Kidney (tissue), 22 donors: ENCODE measurements at places on chromosomes 5 and 9. TPM values are rescaled to one million over a fixed set of nuclear protein-coding genes. Genes with fewer than 3 reads are reported as not detected.

The NMUR2 gene
- 0.30 TPM for polyA plus RNA-seq

The SUSD1 gene
- polyA plus RNA-seq, result 11.0 TPM

The NMRK1 gene
- polyA plus RNA-seq, result 67.8 TPM

The ADAMTSL1 gene
- 3.0 TPM for polyA plus RNA-seq

The MEIKIN gene
- not detected for polyA plus RNA-seq

The RABEPK gene
- 24.8 TPM for polyA plus RNA-seq

The IFNK gene
- not detected for polyA plus RNA-seq

The CCDC192 gene
- polyA plus RNA-seq, result not detected

The HAPLN1 gene
- 0.06 TPM for polyA plus RNA-seq

The TTC16 gene
- polyA plus RNA-seq, result 0.32 TPM

The EQTN gene
- polyA plus RNA-seq, result not detected

The PCDHGB2 gene
- polyA plus RNA-seq, result not detected

The GPR21 gene
- 0.34 TPM for polyA plus RNA-seq

The PCDHB2 gene
- 2.2 TPM for polyA plus RNA-seq

The SPATA31C1 gene
- polyA plus RNA-seq, result not detected

The SPATA31E1 gene
- polyA plus RNA-seq, result not detected

The ADAMTSL2 gene
- polyA plus RNA-seq, result 20.0 TPM

The F2RL2 gene
- 0.32 TPM for polyA plus RNA-seq

The TMEM232 gene
- 4.8 TPM for polyA plus RNA-seq

The DEPDC1B gene
- 5.2 TPM for polyA plus RNA-seq

The SEMA5A gene
- 7.9 TPM for polyA plus RNA-seq

The C5orf58 gene
- polyA plus RNA-seq, result not detected

The PRR16 gene
- polyA plus RNA-seq, result 2.4 TPM

The ICE1 gene
- polyA plus RNA-seq, result 6.7 TPM

The PKD2L2 gene
- polyA plus RNA-seq, result not detected

The ARL14EPL gene
- polyA plus RNA-seq, result not detected

The GRXCR2 gene
- not detected for polyA plus RNA-seq

The PLEKHG4B gene
- polyA plus RNA-seq, result 0.37 TPM

The RETREG1 gene
- polyA plus RNA-seq, result 53.6 TPM

The PCDHGB5 gene
- polyA plus RNA-seq, result 0.82 TPM

The INSL4 gene
- not detected for polyA plus RNA-seq

The RASEF gene
- 2.2 TPM for polyA plus RNA-seq

The LCN15 gene
- polyA plus RNA-seq, result not detected

The TAS2R1 gene
- polyA plus RNA-seq, result not detected

The SLC4A9 gene
- 29.9 TPM for polyA plus RNA-seq

The CDC20B gene
- 0.88 TPM for polyA plus RNA-seq

The CTNND2 gene
- polyA plus RNA-seq, result 0.15 TPM

The SHROOM1 gene
- 7.8 TPM for polyA plus RNA-seq

The GRAMD2B gene
- 18.4 TPM for polyA plus RNA-seq

The SMIM33 gene
- polyA plus RNA-seq, result not detected

The FBP2 gene
- not detected for polyA plus RNA-seq

The C8G gene
- 2.1 TPM for polyA plus RNA-seq

The PTGR1 gene
- polyA plus RNA-seq, result 285 TPM

The NME5 gene
- 30.2 TPM for polyA plus RNA-seq

The RANBP3L gene
- polyA plus RNA-seq, result 8.7 TPM

The TLX3 gene
- not detected for polyA plus RNA-seq

The TMEM267 gene
- 7.1 TPM for polyA plus RNA-seq

The ANKRD34B gene
- not detected for polyA plus RNA-seq

The PCDHGC5 gene
- polyA plus RNA-seq, result not detected

The NOXA1 gene
- 19.1 TPM for polyA plus RNA-seq

The GRM6 gene
- polyA plus RNA-seq, result not detected

The EEIG1 gene
- polyA plus RNA-seq, result 34.3 TPM

The PAEP gene
- polyA plus RNA-seq, result not detected

The SPINK5 gene
- 0.32 TPM for polyA plus RNA-seq

The ACTL7A gene
- not detected for polyA plus RNA-seq

The CDH9 gene
- polyA plus RNA-seq, result 1.7 TPM

The ENTR1 gene
- 25.9 TPM for polyA plus RNA-seq
